ENCODE measurements at places on chromosomes 13 and 19. TPM values are rescaled to one million over a fixed set of nuclear protein-coding genes. Genes with fewer than 3 reads are reported as not detected.

DNA sequence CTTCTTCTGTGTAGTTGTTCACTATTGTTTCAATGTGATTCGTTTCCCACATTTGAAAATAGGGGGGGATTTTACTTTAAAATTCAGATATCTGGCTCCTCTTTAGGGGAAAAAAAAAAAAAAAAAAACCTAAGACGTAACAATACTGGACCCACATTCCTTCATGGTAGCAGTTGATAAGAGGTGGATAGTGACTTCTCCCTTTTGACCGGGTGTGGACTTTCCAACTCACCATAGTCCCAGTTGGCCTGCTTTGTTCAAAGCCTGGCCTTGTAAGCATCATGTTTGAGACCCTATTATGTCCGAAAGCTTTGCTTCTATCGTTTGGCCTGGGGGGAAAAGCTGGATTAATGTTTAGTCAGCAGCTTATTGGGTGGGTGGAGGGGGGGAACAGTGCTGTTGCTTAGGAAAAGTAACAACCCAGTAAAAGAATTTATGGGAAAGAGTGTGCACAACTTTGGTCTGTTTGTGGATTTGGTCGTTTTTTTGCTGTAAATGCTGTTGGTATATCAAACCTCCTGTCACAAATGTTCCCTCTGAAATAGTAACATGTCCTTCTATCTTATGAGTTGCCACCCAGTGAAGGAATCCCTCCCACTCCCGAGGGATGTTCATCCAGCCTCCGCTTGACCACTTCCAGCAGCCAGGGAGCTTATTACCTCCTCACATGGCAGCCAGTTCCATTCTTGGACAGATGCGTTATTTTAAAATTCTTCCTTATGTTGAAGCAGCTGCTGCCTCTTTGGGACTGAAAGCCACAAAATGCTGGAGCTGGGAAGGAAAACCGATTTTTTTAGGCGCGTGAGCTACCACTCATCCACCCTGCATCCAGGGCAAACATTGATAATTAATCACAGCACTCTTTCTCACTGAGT is 10.4 kb downstream of the SAMD4B start:
- H3K27me3 ChIP-seq = no peaks in the 10 kb centered on the region
- H3K4me1 ChIP-seq = no peaks in the 10 kb centered on the region
- H3K36me3 ChIP-seq = no peaks in the 10 kb centered on the region
- H3K27ac ChIP-seq = peak overlapping the region; percentile 57
- DNase-seq = no peak

GRCh38 chr19:4559569-4559968 is at the start of gene SEMA6B:
Gene SEMA6B (minus strand): TSS chr19:4559684. CDS start chr19:4558457, 1,227 bp downstream.
- H3K27ac ChIP-seq = no peak within 1 kb of the TSS
- no peaks in the 10 kb centered on the region for H3K4me1 ChIP-seq
- H3K36me3 ChIP-seq = no peaks in the 10 kb centered on the region

Gene CLDND2
- not detected for total RNA-seq

DNA sequence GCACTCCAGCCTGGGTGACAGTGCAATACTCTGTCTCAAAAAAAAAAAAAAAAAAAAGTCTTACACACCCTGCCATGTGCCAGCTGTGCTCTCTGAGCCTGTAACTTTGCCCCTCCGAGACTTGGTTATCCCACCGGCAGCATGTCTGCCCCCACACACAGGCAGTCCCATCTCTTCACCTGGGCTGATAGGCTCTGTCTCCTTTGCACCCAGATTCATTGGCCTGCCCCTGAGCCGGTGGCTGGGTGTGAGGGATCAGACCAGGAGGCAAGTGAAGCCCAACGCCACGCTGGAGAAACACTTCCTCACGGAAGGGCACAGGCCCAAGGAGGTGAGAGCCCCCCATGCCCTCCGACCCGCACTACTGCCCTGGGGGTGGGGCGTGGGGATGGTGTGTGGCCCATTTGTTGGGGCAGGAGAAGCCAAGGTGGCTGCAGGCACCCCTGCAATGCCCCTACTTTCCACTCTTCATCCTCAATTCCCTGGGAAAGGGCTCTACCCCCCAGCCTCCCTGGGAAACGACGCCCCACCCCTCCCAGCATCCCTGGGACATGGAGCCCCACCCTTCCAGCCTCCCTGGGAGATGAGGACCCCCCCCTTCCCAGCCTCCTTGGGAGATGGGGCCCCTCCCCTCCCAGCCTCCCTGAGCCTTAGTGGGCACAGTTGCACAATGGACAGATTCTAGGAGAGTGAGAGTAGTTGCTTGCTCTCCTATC is 45.3 kb downstream of the CERS4 start:
- H3K4me3 ChIP-seq = no peak overlapping the region
- no peaks in the 10 kb centered on the region for H3K36me3 ChIP-seq
- H3K27me3 ChIP-seq = no peaks in the 10 kb centered on the region
- no peak overlapping the region for H3K27ac ChIP-seq

DNA sequence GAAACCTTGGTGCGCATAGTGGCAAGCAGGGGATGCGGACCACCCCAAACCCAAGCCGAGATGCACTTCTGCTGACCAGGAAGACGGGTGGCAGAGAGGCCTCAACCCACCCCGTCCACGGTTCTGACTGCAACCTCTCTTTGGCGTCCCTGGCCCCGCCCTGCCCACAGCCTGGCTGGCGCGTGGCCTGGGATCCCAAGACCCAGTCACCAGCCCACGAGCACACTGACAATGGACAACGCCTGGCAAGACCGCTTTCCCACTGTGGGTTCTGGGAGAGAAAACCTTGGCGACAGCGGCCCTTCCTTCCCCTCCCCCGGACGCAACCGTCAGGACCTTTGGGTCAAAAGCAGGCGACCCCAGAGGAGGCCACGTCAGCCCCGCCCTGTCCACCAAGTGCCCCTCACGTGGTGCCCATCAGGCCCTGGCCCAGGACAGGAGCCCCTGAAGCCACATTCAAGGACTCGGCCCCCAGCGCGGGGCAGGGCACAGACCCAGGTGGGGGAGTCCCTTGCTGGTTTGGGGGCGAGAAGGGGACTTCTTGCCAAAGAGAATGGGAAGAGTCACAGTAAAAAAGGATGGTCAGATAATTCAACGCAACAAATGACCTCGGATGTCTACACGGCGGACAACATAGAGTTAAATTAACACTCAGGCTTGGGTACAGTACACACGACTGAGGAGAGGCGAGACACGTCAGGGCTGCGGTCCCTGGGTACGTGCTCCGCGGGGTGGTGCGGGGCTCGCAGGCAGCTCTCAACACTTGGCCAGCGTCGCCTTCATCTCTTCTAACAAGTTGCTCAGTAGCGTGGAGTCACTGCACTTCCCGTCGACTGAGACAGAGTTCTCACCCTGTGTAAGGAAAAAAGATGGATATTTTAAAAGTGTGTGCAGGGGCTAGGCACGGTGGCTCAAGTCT is 5.0 kb downstream of the IZUMO4 start:
- H3K4me1 ChIP-seq = peaks cover 5% of the 10 kb centered on the region
- H3K36me3 ChIP-seq = peaks cover 8% of the 10 kb centered on the region
- no peaks in the 10 kb centered on the region for H3K27me3 ChIP-seq
- no peak for DNase-seq
- H3K4me3 ChIP-seq = no peak overlapping the region

Gene CLEC17A
- not detected for total RNA-seq

- H3K27ac ChIP-seq = peak overlapping the region; percentile 62
- H3K4me1 ChIP-seq = peaks cover 6% of the 10 kb centered on the region
- no peak overlapping the region for H3K4me3 ChIP-seq
- H3K36me3 ChIP-seq = no peaks in the 10 kb centered on the region
- H3K27me3 ChIP-seq = no peaks in the 10 kb centered on the region
These were observed 3.1 kb downstream of the NR2F6 start for GRCh38 chr19:17242431-17243208.

GRCh38 chr19:32767951-32768679 is 48.5 kb downstream of the TDRD12 start:
- no peak for DNase-seq
- no peaks in the 10 kb centered on the region for H3K27me3 ChIP-seq
- no peak overlapping the region for H3K27ac ChIP-seq
- H3K4me3 ChIP-seq = no peak overlapping the region

DNA sequence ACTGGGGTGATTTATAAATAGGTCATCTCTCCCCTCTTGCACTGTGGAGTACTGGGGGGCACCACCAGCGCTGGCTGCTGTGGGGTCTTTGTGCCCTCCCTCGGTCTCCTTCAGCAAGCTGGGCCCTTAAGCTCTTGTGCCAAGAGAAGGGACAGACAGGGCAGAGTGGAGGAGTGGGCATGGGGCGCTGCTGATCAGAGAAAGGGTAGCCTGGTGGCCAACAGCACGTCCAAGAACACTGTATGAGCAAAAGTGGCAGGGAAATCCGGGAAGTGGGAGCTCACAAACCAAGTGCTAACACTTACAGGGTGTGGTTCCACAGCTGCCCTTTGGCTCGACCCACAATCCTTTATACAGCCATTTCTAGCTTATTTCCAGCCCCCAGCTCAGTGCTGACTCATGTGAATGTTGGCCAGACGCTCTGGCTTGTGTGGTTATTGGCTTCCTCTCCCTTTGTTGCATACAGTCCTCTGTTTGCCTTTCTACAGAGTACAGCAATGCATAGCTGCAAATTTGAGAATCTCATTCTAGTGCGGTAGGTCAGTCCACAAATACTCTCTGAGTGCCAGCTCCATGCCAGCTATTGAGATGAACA is 298.8 kb downstream of the SHISA2 start:
- no peaks in the 10 kb centered on the region for H3K27me3 ChIP-seq
- no peaks in the 10 kb centered on the region for H3K4me1 ChIP-seq
- no peak overlapping the region for H3K27ac ChIP-seq

Gene PRTN3
- total RNA-seq = not detected

DNA sequence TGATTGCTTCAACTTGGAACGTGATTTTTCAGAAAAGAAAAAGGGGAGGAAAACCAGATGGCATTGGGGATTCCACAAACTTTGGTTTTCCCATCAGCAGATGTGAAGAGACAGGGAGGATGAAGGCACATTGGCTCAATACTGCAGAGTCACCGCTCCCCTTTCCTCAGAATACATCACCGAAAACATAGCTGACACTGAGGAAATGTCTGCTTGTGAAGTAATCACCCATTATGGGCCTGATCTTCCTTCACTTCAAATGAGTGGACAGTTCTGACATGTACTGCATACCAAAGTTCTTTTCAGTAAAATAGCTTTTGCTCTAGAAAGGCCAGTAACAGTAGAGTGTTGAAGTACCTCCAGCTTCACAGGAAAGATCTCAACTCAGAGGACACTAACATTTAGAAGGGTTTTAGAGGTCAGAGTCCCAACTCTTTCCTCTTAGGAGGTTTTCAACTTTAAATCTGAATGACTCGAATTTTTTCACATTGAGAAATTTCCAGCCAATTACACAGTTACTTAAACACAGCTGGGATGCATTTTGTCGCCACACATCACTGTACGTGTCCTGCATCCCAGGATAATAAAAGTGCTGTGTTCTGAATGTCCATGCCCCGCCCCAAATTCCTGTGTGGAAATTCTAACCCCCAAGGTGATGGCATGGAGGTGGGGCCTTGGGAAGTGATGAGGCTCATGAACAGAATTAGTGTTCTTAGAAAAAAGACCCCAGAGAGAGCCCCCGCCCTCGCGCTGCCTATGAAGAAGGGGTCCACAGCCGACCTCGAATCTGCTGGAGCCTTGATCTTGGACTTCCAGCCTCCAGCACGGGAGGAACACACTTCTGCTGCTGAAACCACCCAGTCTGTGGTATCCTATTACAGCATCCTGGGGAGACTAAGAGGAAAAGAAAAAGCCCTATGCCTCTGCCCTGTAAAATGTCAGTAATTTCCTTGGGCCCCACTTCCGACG is 77.7 kb downstream of the COL4A1 start:
- no peak overlapping the region for H3K4me3 ChIP-seq
- no peaks in the 10 kb centered on the region for H3K27me3 ChIP-seq
- no peak for DNase-seq

- H3K4me1 ChIP-seq = no peaks in the 10 kb centered on the region
- no peaks in the 10 kb centered on the region for H3K27me3 ChIP-seq
- no peak overlapping the region for H3K27ac ChIP-seq
- no peak for DNase-seq
- H3K4me3 ChIP-seq = no peak overlapping the region
These were observed 212.7 kb upstream of the MIR17HG start for GRCh38 chr13:91134803-91135184.

- H3K27me3 ChIP-seq = no peaks in the 10 kb centered on the region
- H3K27ac ChIP-seq = no peak overlapping the region
These were observed 1241.9 kb downstream of the UQCRFS1 start for GRCh38 chr19:27971071-27971470.

Gene ZNF440
- total RNA-seq = 9.8 TPM

Gene CCDC159
- total RNA-seq = 30.2 TPM

Gene PRRG2
- 0.32 TPM for total RNA-seq

GRCh38 chr13:97438856-97439595 is 5.1 kb downstream of the RAP2A start:
- no peak overlapping the region for H3K4me3 ChIP-seq
- H3K36me3 ChIP-seq = no peaks in the 10 kb centered on the region
- H3K4me1 ChIP-seq = peaks cover 5% of the 10 kb centered on the region
- H3K27me3 ChIP-seq = no peaks in the 10 kb centered on the region
- H3K27ac ChIP-seq = no peak overlapping the region

- no peaks in the 10 kb centered on the region for H3K36me3 ChIP-seq
- no peak overlapping the region for H3K4me3 ChIP-seq
- DNase-seq = no peak
- no peaks in the 10 kb centered on the region for H3K4me1 ChIP-seq
These were observed 180.6 kb downstream of the COG6 start for GRCh38 chr13:39836038-39836437.

Data from breast epithelium (tissue), 4 donors.